Fibroblast of upper back skin (primary cell): ENCODE measurements at places on chromosomes 3 and 15.

- DNase-seq: no peak
These were observed 181.4 kb downstream of the MAGI1 start for GRCh38 chr3:65857327-65857726.

GRCh38 chr15:48565560-48566482 is 79.7 kb downstream of the FBN1 start:
- DNase-seq: peak; percentile 96

GRCh38 chr15:81387621-81388435 is 13.8 kb upstream of the TMC3 start:
- DNase-seq: no peak

GRCh38 chr3:61774279-61774890 is 213.0 kb downstream of the PTPRG start:
- no peak for DNase-seq

DNA sequence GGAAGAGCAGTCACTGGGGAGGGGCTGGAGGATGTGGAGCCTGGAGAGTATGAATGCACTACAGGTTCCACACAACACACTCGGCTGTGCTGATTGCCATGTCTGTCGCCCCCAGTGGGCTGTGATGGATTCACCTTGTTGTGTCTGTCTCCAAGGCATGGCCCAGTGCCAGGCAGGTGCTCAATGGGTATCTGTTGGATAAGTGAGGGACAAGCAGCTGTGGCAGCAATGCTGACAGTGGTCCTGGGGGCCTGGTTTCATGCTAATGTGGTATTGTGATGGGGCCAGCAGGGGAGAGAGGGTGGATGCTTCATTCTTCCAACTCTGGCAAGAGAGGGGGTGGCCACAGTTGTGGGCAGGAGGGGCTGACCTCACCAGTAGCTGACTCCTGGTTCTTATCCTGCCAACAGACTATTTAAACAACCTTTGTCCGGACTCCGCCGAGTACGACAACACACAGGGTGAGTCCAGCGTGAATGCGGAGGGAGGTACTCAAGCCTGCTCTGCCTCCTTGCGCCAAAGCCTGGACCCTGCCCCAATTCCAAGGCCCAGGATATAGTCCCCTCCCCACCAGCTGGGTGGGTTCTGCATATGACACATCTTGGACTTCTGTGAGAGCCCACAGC is 47.3 kb upstream of the NR2C2 start:
- no peak for DNase-seq

DNA sequence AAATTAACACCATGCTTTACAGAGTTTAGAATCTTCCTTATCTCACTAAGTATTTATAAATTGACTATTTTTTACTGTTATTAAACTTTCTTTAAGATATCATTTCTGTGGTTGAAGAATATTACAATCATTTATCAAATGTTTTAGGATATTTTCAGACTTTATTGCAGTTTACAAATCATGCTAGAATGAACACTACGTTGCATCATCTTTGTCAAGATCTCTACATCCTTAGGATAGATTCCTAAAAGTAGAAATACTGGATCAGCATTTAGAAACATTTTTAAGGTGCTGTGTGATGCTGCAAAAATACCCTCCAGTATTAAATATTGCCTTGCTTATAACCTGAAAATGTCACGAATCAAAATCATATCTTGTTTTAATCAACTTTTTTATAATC is 2.5 kb upstream of the PLD1 start:
- peak; percentile 65 for DNase-seq

- no peak for DNase-seq
These were observed 9.2 kb upstream of the ATP8B4 start for GRCh38 chr15:50128266-50128665.

DNA sequence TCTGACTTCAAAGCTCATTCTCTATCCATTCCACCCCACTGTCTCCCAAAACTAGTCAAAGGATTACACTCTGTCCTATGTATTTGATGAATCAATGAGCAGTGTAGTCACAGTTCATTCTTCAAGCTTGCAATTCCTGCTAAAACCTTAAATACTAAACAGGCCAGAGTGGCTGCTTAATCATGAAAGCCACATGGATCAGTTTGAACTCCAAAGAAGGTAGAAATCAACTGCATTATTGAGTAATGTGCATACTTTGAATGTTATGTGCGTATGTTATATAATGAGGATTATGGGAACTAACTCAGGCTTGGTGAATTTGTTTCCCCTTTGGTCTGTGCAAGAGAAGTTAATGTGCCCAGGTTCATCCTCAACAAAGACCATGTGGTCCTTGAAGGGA is 45.4 kb downstream of the PRICKLE2 start:
- peak; percentile 84 for DNase-seq

DNA sequence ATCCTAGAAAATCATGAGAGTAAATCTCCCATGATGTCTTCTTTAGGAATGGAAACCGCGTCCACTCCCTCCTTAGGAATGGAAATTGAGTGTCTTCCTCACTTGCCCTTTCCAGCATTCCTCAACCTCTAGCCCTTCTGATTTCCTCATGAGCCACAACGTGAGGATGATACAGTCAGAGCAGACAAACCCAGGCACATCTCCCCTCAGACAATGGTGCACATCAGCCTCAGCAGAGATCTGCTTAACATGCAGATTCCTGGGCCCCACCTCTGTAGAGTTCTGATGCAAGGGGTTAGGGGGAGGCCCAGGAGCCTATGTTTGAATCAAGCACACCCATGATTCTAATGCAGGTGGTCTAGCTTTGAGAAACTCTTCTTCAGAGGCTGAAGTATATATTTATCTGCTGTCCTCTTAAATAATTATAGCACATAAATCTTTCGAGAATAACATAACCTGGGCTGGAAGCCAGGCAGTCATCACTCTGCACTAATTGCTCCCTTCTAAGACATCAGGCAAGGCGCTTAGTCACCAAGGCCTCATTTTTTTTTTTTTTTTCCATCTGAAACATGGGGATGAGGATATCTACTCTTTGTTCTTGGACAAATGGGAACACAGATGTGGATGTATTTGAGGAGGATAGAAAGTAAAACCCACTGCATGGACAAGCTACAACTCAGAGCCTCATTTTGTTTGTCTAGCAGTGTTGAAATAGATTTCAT is 81.7 kb downstream of the PRICKLE2 start:
- peak; percentile 93 for DNase-seq

DNA sequence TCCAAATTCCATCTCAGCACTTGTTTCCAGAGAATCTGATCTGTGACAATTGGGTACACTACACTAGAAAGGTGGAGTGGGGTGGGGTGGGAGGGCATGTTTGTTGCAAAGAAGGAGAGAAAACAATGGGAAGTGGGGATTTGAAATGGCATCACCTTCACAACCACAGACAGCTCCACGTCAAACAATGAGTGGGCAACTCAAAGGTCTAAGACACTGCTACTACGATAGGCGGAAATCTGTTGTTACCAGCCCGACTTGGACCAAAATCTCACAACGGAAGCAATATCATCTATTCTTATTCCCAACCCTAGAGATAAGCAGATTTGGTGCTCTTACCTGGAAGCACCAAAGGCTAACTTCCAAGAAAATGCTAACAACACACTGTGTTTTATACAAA is 3.3 kb downstream of the CYP19A1 start:
- DNase-seq: no peak

GRCh38 chr3:169581633-169582032 is 81.9 kb downstream of the MECOM start:
- peak; percentile 1 for DNase-seq

GRCh38 chr15:42059661-42060476 is 34.5 kb downstream of the PLA2G4D start:
- DNase-seq: peak; percentile 23

DNA sequence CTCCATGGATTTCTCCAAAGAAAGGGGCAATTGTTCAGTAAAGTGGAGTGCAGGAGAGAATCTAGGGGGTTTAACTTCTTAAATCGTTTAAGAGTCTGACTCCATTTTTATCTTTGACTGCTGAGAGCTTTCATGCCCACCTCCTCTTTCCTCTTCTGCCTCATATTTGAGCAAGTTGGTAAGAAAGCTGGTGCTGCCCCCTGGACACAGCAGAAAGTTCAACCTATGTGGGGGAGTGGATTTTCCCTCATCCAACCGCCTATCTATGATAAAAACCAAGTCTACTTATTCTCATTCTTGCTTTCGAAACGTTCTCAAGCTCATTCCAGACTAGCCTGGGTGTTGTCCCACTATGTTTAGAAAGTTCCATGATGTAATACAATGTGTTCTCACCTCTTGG is 26.0 kb downstream of the HHLA2 start:
- DNase-seq: no peak

GRCh38 chr3:12986986-12987385 is 86.2 kb downstream of the IQSEC1 start:
- DNase-seq: no peak

DNA sequence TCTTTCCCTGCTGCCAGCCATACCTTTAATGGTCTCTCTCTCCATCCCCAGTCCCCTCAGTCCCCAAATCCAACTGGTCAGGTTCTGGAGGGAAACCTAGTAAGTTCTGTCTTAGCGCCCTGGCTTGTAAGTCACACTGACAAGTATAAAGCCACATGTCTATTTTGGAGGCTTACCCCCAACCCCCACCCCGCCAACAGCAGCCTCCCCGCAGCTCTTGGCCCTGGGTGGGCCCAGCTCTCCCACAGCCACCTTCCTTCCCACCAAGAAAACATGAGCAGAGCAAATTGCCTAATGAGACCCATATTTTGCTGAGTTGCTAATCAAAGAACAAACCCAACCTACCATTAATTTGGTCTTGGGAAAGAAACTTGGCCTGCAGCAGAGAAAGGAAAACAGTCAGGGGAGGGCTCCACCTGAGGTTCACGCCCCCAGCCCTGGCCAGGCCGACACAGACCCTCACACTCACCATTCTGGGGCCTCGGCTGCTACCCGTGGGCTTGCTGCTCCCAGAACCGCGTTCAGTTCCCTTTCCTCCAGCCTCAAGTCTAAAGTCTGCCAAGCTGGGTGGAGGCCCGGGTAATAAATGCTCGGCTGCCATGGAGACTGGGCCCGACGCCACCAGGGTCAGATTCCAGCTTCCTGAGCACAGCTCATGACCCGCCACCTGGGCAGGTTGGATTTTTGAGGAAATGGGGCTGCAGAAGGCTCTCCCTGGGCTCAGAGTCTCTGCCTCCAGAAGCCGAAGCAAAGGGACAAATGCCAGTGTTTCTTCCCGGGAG is at the start of gene CALML4:
Gene CALML4 (minus strand): TSS at position 557 of the 782 bp plus-strand sequence. CDS start 85 bp downstream, at position 472.
- peak; percentile 41 for DNase-seq

DNA sequence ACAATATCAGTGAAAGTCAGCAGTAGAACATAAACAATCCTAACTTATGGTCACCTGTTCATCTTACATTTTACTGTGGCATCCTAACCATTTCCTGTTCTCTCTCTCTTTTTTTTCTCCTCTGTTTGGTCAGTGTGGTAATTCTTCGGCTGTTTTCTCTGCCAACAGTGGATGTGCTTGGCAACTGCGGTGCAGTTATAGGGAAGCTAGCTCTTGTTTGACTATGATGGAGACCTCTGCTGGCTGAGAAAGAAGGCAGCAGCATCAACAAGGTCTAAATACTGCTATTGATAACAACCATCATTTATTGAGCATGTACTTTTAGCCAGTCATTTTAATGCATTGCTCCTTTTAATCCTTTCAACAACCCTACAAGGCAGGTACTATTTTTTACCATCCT is 723 bp upstream of the DRD3 start:
- peak; percentile 27 for DNase-seq

DNA sequence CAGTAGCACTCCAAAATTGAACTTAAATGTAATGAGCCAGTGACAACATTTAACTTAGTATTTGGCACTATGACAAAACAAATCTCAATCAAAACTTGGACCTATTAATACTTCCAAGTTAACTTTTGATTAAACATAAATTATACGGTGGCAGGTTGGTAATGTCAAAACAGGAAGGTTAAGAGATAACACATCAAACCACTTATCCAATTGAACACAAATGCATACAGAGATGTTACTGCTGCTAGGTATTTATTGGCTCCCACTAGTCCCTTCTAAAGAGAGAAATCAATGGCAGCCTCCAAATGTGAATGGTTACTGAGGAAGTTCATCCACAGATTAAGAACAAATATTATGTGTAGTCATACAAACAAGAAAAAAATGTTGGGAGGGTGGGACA is 1.8 kb downstream of the GSK3B start:
- DNase-seq: no peak

DNA sequence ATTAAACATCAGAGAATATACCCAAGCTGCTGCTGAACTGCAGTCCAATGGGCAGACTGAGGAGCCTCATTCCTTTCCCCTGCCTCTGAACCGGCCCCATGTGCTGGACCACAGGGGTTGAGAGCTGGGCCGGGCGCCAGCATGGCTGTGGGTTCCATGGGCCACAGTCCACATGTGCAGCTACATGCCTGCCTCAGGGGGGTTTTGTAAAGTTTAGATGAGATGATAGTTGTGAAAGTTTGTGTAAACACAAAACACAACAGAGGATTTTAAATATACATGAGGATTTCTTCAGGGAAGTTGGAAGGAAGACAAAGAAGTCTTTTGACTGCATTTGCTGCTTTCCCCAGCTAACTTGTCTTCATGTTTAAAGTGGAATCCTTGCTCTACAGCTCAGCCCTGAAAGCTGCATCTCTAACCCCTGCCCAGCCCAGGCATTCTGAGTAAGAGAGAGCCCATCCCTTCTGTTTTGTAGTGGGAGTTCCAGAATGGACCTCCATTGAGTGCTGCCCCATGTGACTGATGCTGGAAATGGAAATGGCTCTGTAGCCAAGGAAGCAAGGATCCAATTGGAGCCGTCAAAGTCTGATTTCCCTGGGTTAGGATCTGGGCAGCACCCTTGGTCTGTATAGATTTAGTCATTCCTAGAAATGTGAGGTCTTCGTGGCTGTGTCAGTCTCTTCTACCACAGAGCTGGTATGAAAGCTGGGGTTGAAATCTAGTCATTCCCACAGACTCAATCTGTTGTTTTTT is 17.5 kb downstream of the SLC12A8 start:
- DNase-seq: peak; percentile 93

GRCh38 chr3:190671658-190672057 is 157.8 kb downstream of the IL1RAP start:
- peak; percentile 52 for DNase-seq

GRCh38 chr3:101268971-101269671 is 51.3 kb downstream of the IMPG2 start:
- DNase-seq: no peak

- no peak for DNase-seq
These were observed 239.9 kb upstream of the NAALADL2 start for GRCh38 chr3:174619239-174619638.

DNA sequence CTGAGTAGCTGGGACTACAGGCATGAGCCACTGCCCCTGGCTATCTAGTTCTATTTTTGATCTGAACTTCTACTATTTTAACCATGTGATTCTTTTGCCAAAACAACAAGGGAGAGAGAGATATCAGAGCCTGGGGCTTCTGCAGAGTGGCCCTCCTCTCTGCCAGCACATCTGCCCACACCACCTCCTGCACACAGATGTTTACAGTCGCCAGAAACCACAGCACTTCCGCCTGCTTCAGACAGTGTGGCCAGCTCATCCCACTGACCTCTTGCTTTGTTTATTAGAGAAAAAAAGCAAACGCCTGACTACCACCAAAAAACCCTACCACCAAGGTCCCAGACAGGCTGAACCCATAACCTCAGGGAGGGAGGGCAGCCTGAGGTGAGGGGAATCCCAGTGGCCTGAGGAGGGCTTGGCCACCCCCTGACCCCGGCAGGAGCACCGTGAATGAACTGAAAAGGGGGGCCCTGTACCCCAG is 85.9 kb upstream of the ABHD2 start:
- DNase-seq: peak; percentile 46
